Activated CD8-positive, alpha-beta T cell treated with anti-CD3 and anti-CD28 coated beads for 36 hours (primary cell): ENCODE measurements at places on chromosomes 7 and 10. TPM values are rescaled to one million over a fixed set of nuclear protein-coding genes. Genes with fewer than 3 reads are reported as not detected.

Gene ADARB2
- 1.3 TPM for total RNA-seq

Gene AGR2
- total RNA-seq, result not detected

Gene POLR1F
- 27.8 TPM for total RNA-seq

Gene APBB1IP
- total RNA-seq, result 64.8 TPM

Gene ADCY1
- 0.07 TPM for total RNA-seq

Gene TMED4
- 74.6 TPM for total RNA-seq

Gene FKBP6
- total RNA-seq, result not detected

Gene UCN3
- total RNA-seq, result not detected

Gene MNX1
- not detected for total RNA-seq

Gene SLC18A2
- total RNA-seq, result 0.14 TPM

Gene GRM3
- total RNA-seq, result not detected

Gene SPDYE11
- total RNA-seq, result not detected

Gene MRC1
- total RNA-seq, result not detected

Gene CPVL
- not detected for total RNA-seq

GRCh38 chr7:39733881-39734632 lies 110.7 kb downstream of the RALA start:
- H3K4me3 ChIP-seq, result peak overlapping the region; percentile 96
- H3K4me1 ChIP-seq, result peaks cover 40% of the 10 kb centered on the region
- H3K27ac ChIP-seq, result peak overlapping the region; percentile 90
- no peaks in the 10 kb centered on the region for H3K27me3 ChIP-seq

DNA sequence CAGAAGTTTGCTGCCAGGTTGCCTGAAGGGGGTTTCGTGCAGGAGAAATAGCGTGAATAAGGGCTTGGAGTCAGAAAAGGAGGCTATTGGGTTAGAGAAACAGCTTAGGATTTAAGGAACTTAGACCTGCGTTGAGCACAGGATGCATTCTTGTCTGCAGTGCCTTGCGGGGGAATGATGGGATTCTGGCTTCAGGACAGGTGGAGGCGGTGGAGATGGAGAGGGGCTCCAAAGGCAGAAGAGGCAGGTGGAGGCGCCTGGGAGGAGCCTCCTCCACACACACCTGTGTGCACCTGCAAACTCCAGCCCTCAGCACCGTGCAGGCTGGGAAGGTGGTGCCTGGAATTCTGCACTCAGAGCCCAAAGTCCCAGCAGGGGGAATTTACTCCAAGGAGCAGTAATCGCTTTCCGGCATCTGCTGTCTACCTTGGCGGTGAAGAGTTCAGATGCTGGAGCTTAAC lies 1.8 kb downstream of the CLIP2 start:
- peaks cover 12% of the 10 kb centered on the region for H3K4me1 ChIP-seq
- no peak for DNase-seq
- no peaks in the 10 kb centered on the region for H3K36me3 ChIP-seq
- no peak overlapping the region for H3K27ac ChIP-seq
- H3K4me3 ChIP-seq, result no peak overlapping the region
- H3K27me3 ChIP-seq, result peaks cover 18% of the 10 kb centered on the region

GRCh38 chr7:39415091-39415787 lies 151.0 kb upstream of the YAE1 start:
- H3K27me3 ChIP-seq, result peaks cover 36% of the 10 kb centered on the region
- DNase-seq, result no peak

- H3K27ac ChIP-seq, result peak overlapping the region; percentile 94
- peaks cover 10% of the 10 kb centered on the region for H3K36me3 ChIP-seq
- H3K27me3 ChIP-seq, result no peaks in the 10 kb centered on the region
- H3K4me3 ChIP-seq, result peak overlapping the region; percentile 89
- H3K4me1 ChIP-seq, result peaks cover 20% of the 10 kb centered on the region
Observed at GRCh38 chr10:84329196-84329611, 815 bp downstream of the CCSER2 start.

GRCh38 chr7:24877790-24878311 lies 102.1 kb downstream of the OSBPL3 start:
- DNase-seq, result peak; percentile 67
- no peaks in the 10 kb centered on the region for H3K27me3 ChIP-seq
- H3K4me1 ChIP-seq, result peaks cover 37% of the 10 kb centered on the region
- H3K36me3 ChIP-seq, result peaks cover 11% of the 10 kb centered on the region
- peak overlapping the region; percentile 34 for H3K4me3 ChIP-seq
- peak overlapping the region; percentile 79 for H3K27ac ChIP-seq

GRCh38 chr7:3649678-3650440 lies 348.8 kb downstream of the SDK1 start:
- DNase-seq, result no peak
- no peak overlapping the region for H3K4me3 ChIP-seq
- H3K4me1 ChIP-seq, result no peaks in the 10 kb centered on the region
- H3K27me3 ChIP-seq, result no peaks in the 10 kb centered on the region
- no peak overlapping the region for H3K27ac ChIP-seq

- H3K27ac ChIP-seq, result no peak overlapping the region
- no peak overlapping the region for H3K4me3 ChIP-seq
- peaks cover 1% of the 10 kb centered on the region for H3K4me1 ChIP-seq
- no peaks in the 10 kb centered on the region for H3K36me3 ChIP-seq
- peaks cover 29% of the 10 kb centered on the region for H3K27me3 ChIP-seq
Observed at GRCh38 chr7:90239625-90240228, 5.2 kb upstream of the CFAP69 start.

DNA sequence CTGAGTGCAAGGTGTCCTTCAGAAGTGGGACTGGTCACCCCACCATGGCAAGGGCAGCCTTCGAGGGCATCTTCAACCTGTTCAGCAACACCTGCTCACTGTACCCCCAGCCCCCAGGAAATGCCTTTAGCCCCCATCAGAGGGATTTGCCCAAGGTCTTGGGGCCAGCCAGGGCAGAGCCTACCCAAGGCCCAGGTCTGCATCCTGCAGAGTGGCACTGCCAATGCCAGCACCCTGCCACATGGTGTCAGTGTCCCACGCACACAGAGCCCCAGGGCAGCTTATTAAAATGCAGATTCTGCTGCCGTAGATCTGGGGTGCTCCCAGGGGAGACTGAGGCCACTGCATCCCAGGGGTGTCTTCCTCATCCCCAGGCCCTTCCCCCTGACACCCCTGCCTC lies 106.2 kb upstream of the KCTD7 start:
- peak; percentile 33 for DNase-seq
- no peak overlapping the region for H3K4me3 ChIP-seq
- no peak overlapping the region for H3K27ac ChIP-seq
- H3K4me1 ChIP-seq, result peaks cover 3% of the 10 kb centered on the region
- no peaks in the 10 kb centered on the region for H3K27me3 ChIP-seq

- no peak overlapping the region for H3K4me3 ChIP-seq
- no peak for DNase-seq
- H3K36me3 ChIP-seq, result no peaks in the 10 kb centered on the region
- no peaks in the 10 kb centered on the region for H3K27me3 ChIP-seq
- H3K4me1 ChIP-seq, result no peaks in the 10 kb centered on the region
Observed at GRCh38 chr7:5248201-5248885, 34.4 kb upstream of the SLC29A4 start.

- no peaks in the 10 kb centered on the region for H3K36me3 ChIP-seq
- H3K27ac ChIP-seq, result no peak overlapping the region
- DNase-seq, result peak; percentile 71
Observed at GRCh38 chr7:30276203-30276900, 8.0 kb upstream of the ZNRF2 start.

DNA sequence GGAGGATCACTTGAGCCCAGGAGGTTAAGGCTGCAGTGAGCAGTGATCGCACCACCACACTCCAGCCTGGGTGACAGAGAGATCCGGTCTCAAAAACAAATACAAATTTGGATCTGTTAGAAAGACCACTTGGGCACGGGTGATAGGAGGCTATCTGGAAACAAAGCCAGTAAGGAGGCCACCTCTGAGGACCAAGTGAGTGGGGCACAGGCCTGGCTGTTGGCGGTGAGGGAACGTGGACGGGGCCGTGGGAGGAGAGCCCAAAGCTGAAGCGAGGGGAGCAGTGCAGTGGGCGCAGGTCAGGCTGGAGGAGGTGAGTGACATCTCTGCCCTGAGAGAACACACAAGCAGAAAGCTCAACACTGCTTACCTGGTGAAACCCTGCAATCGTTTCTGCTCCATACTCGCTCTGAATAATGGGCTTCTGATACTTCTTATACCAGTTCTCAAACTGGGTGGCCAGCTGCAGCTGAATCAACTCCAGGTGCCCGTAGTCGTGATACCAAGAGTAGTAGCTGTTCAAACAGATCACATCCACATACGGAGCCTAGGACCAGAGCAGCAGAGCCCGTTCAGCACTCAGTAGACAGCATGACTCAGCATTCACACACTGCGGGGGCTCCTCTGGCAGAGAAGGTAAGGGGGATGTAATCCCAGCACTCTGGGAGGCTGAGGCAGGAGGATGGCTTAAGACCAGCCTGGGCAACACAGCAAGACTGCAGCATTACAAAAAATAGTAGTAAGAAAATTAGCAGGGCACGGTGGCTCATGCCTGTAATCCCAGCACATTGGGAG lies 14.5 kb downstream of the GUSB start:
- no peak for DNase-seq
- no peaks in the 10 kb centered on the region for H3K4me1 ChIP-seq
- H3K27me3 ChIP-seq, result no peaks in the 10 kb centered on the region
- H3K36me3 ChIP-seq, result peaks cover 58% of the 10 kb centered on the region
- H3K4me3 ChIP-seq, result no peak overlapping the region

GRCh38 chr7:142797391-142798377 lies 26.9 kb downstream of the PRSS2 start:
- H3K27me3 ChIP-seq, result no peaks in the 10 kb centered on the region
- H3K4me1 ChIP-seq, result peaks cover 55% of the 10 kb centered on the region
- peak overlapping the region; percentile 100 for H3K4me3 ChIP-seq
- peaks cover 87% of the 10 kb centered on the region for H3K36me3 ChIP-seq

GRCh38 chr7:123749537-123749857 lies 694 bp upstream of the WASL start:
- H3K27me3 ChIP-seq, result no peaks in the 10 kb centered on the region
- H3K4me1 ChIP-seq, result peaks cover 48% of the 10 kb centered on the region
- H3K4me3 ChIP-seq, result peak overlapping the region; percentile 83
- peak; percentile 67 for DNase-seq

DNA sequence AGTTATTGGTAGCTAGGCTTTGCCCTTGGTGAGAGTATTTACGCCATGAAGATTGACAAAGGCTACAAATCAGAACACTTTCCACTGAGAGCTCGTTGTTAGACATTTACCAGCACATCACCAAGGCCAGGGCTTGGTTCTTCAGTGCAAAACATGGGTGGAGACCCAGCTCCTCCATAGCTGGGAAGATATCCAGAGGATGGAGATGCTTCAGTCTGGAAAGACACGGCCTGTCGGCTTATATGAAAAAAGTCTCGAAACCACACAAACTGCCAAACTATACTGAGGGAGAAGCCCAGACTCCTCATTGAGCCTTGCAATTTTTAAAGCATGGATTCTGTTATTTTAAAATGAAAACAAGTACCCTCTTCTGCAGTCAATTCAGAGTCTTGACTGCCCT lies 83.4 kb upstream of the ANLN start:
- H3K4me3 ChIP-seq, result no peak overlapping the region
- DNase-seq, result no peak
- no peaks in the 10 kb centered on the region for H3K27me3 ChIP-seq
- no peaks in the 10 kb centered on the region for H3K36me3 ChIP-seq
- no peak overlapping the region for H3K27ac ChIP-seq

GRCh38 chr10:68561865-68562649 lies 1.9 kb downstream of the TET1 start:
- DNase-seq, result no peak
- peaks cover 54% of the 10 kb centered on the region for H3K27me3 ChIP-seq
- peaks cover 20% of the 10 kb centered on the region for H3K4me1 ChIP-seq
- no peak overlapping the region for H3K27ac ChIP-seq

DNA sequence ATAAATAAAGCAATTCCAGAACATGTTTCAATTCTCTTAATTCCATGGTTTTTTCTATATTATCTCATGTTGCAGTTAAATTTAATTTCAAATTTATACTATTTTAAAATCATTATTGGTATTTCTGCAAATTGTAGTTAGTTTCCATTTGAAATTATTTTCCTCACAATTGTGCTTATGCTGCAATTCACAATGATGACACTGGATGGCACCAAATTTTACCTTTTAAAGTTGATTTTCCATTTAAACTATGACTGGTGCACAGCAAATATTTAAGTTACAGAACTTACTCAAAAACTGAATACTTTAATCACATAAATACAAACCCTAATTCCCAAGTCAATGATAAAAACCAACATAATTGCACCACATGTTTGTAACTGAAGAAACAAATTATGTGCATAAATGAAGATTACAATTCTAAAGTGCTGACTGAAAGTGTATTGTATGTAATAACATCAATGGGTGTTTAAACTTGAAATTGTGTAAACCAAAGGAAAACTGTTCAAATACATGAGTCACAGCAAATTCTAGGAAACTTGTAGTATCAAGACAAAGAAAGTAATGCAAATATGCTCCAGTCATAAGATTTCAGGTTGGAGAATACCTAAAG lies 75.3 kb upstream of the AASS start:
- H3K4me3 ChIP-seq, result no peak overlapping the region
- no peaks in the 10 kb centered on the region for H3K4me1 ChIP-seq
- H3K27me3 ChIP-seq, result no peaks in the 10 kb centered on the region
- H3K27ac ChIP-seq, result no peak overlapping the region
